ENCODE measurements at places on chromosomes 3 and 15.
A peak's percentile ranks its signal among the peaks of the same experiment; 100 is the strongest.

GRCh38 chr15:70875001-70875782, 17.0 kb downstream of the THAP10 start:
- DNase-seq, result peak; percentile 62

DNA sequence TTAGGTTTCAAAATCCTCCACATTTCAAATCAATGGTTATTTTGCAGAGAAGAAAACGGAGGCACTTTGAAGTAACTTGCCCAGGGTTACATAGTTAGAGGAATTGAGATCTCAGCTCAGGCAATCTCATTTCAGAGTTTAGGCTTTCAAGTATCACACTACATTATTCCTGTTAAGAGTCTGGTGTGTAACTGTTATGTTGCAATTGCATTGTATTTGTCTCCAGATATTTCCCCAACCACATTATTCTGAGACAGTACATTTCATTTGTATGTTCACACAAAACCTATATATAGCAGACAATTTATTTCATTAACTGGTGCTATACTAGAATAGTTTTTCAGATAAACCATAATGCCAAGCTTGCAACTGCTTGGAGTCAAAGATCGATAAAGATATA, 154.2 kb upstream of the TSPAN3 start:
- DNase-seq, result no peak

DNA sequence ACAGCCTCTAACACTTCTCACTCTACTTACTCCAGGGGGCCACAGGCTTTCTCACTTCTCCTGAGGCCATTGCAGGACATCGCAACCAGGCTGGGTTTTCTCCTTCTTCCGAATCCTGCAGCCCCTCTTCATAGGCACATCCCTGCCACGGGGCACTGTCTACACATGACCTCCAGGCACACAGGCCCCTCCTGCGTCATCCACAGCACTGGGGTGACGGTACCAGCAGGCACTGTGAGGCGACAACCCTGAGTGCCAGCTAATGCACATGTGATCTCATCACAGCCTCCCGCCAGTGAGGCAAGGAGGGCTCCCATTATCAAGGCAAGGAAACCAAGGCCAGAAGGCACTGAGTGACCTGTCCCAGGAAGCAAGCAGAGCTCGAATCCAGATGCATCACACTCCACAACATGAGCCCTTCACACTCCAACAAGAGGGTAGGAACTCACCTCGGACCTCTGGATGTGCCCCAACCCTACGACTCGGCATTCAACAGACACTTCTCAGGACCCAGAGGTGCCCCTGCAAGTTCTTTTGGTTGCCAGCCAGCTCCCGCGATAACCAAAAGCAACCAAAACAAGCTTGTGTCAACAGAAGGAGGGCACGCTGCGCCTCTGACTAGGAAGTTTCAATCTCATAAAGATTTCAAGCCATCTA, 16.7 kb downstream of the FAM174B start:
- no peak for DNase-seq

DNA sequence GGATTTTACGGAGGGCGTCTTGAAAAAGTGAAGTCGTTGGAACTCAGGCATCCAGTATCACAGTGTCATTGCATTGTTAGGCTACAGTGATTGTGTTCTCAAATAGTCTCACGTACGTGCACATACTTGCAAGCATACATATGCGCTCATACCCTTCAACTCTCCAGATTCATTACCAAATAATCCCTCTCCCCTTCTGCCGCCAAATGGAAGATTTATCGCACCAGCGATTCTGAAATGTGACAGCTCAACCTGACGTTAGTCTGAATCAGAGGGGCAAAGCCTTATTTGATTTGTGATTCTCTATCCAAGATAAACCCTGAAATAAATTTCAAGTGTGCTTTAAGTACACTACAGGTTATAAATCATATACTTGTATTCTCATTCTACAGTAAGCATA, 119.4 kb downstream of the GADL1 start:
- DNase-seq, result no peak

GRCh38 chr15:98715401-98715800, 67.1 kb downstream of the IGF1R start:
- no peak for DNase-seq

GRCh38 chr3:121752261-121752660, 2.7 kb upstream of the GOLGB1 start:
- DNase-seq, result no peak

DNA sequence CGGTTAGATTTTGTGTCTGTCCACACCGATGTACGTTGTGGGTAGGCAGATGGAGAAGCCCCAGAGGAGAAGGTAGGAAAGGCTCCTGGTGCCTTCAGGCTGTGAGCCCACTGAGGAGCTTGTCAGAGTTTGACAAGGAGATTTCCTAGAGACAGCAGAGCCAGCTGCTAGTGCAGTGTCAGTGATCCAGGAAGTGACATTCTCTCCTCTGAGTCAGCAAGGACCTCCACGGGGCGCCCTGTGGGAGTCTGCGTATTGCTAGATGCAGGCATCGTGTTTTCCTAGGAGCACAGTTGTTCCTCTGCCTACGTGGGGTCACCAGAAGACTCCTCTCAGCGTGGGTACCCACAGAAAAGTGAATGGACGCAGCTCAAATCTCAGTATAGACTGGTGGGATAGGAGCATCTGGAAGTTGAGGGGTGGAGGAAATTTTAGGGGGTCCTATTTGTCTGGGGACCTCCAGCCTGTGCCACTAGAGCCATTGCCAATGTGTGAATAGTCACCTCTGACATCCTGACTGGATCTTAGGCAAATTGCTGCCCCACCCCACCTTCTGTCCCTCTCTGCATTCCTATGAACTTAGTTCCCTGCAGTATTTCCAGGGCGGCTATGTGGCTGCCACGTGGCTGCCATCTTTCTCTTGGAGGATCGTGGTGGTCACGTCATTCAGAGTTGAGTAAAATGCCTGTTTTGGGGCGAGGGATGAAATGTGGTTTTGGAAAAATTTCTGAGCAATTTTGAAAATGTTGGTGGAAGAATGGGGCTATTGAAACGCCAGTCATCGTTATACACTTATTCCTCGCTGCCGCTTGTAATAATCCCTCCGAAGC, 84.8 kb upstream of the KLHL25 start:
- no peak for DNase-seq

DNA sequence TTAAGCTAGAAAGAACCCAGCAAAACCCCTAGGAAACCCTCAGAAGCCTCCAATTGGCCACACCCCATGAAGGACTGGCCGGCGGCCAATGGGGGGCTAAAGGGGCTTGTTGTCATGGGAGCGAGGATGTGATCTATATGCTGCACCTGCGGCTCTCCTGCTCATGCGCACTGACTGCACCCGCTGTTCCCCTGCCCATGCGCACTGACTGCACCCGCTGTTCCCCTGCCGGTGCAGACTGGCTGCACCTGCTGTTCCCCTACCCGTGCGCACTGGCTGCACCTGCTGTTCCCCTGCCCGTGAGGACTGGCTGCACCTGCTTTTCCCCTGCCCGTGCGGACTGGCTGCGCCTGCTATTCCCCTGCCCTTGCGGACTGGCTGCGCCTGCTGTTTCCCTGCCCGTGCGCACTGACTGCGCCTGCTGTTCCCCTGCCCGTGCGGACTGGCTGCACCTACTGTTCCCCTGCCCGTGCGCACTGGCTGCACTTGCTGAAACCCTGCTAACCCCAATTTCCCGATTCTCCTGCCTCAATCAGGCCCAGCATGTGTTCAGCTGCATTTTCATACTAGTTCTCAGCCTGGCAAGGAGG, 16.8 kb upstream of the MCCC1 start:
- DNase-seq, result no peak

GRCh38 chr15:92879949-92880725, 20.0 kb upstream of the CHD2 start:
- DNase-seq, result no peak

GRCh38 chr3:59245300-59245858, 195.6 kb upstream of the CFAP20DC start:
- DNase-seq, result no peak

- DNase-seq, result no peak
Observed at GRCh38 chr3:56753206-56753820, 48.4 kb downstream of the ARHGEF3 start.

- peak; percentile 53 for DNase-seq
Observed at GRCh38 chr3:183824761-183825455, 469 bp downstream of the MAP6D1 start.
